ENCODE measurements at places on chromosomes 11 and 22. TPM values are rescaled to one million over a fixed set of nuclear protein-coding genes. Genes with fewer than 3 reads are reported as not detected.

Gene KDM4D
- total RNA-seq = 0.49 TPM

Gene OR8A1
- total RNA-seq = under 0.01 TPM

Gene CDC42EP1
- total RNA-seq = 41.7 TPM

Gene FBXO3
- total RNA-seq = 41.9 TPM

Gene NNMT
- total RNA-seq = 713 TPM

Gene GAL3ST3
- not detected for total RNA-seq

Gene BRSK2
- total RNA-seq = not detected

Gene CHRM1
- not detected for total RNA-seq

Gene MS4A3
- not detected for total RNA-seq

Gene CYB5R2
- total RNA-seq = 27.1 TPM

Gene WNT11
- 12.9 TPM for total RNA-seq

Gene FGF4
- not detected for total RNA-seq

Gene OR4X2
- not detected for total RNA-seq

Gene DUSP8
- 0.16 TPM for total RNA-seq

Gene ZFP91
- 57.8 TPM for total RNA-seq

Gene SPTBN2
- total RNA-seq = 0.81 TPM

Gene CCDC116
- total RNA-seq = 0.61 TPM

Gene MMP7
- not detected for total RNA-seq

Gene CPT1B
- 4.0 TPM for total RNA-seq

Gene DYNC2H1
- total RNA-seq = 79.0 TPM

Gene CDC42BPG
- total RNA-seq = 0.32 TPM

Gene STK33
- total RNA-seq = 0.49 TPM

Gene MMP26
- total RNA-seq = not detected

Gene OMP
- total RNA-seq = 0.85 TPM

Gene LRP5
- 62.8 TPM for total RNA-seq

Gene OR5A1
- total RNA-seq = not detected

Gene ELMOD1
- total RNA-seq = 0.16 TPM

Gene CLCF1
- total RNA-seq = 13.8 TPM

Gene APLNR
- total RNA-seq = not detected

Gene RASGRP2
- total RNA-seq = 1.3 TPM

Gene NPAS4
- total RNA-seq = not detected

Gene BCO2
- 1.1 TPM for total RNA-seq

Gene CD6
- total RNA-seq = not detected

Gene BTBD18
- total RNA-seq = not detected

Gene TUBA8
- 1.5 TPM for total RNA-seq

Gene OR56B4
- total RNA-seq = not detected

Gene SLC22A12
- not detected for total RNA-seq

Gene TSGA10IP
- total RNA-seq = not detected

Gene OR51B4
- total RNA-seq = not detected

Gene TMA7B
- total RNA-seq = not detected

Gene PTPRCAP
- 0.32 TPM for total RNA-seq

All from hair follicle dermal papilla cell (primary cell).